Activated T-cell treated with anti-CD3 and anti-CD28 coated beads, Interleukin-2, amount 50 U/mL, for 24 hours (primary cell): ENCODE measurements at places on chromosomes 1 and 21.

- no peak for DNase-seq
Measured at GRCh38 chr1:1426496-1427105, 5.5 kb upstream of the ANKRD65 start.

GRCh38 chr1:114780344-114781226, at the start of gene SIKE1:
SIKE1 (minus strand) TSS chr1:114780685; CDS start chr1:114780607, 78 bp downstream.
- peak; percentile 92 for DNase-seq

GRCh38 chr1:75632350-75632949, 21.5 kb upstream of the SLC44A5 start:
- DNase-seq, result no peak

DNA sequence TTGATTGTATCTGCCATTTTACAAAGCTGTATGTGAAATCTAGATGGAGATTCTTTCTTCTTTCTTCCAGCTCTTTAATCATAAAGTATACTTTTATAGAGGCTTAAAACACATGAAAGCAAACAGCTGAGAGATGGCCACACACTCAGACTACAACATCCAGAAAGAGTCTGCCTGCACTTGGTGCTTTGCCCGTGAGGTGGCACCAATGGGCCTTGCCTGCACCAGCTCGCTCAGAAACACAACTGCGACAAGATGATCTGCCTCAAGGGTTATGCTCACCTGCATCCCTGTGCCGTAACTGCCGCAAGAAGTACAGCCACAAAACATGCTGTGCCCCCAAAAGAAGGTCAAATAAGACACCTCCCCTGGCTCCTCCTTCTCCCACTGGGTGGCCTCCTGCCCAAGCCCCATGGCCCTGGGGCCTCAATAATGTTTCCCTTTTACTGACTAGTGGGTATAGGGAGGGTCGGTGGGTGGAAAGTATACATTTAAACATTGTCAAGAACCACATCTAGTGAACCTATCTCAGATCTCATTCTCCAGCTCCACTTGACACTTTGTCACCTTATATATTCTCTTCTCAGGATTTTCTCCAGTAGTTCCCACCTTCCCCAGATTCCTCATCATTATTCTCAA, 66.7 kb upstream of the ANGPTL3 start:
- DNase-seq, result no peak

DNA sequence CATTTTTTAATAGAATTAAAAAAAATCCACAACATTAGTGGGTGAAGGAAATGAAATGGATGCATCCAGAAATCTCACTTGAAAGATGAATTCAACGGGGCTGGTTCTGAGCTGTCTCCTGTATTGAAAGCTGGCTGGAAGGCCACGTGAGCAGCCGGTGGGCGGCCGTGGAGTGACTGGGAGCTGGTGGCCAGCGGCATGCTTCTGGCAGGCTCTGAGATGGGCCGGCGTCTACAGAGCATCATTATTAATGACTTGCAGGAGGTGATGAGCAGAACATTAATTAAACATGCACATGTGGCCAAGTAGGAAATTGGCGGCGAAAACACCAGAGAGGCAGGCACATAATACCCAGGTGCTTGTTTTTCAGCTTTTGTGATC, 115.6 kb upstream of the LMO4 start:
- DNase-seq, result no peak
